ENCODE measurements at places on chromosomes 1 and 21.

DNA sequence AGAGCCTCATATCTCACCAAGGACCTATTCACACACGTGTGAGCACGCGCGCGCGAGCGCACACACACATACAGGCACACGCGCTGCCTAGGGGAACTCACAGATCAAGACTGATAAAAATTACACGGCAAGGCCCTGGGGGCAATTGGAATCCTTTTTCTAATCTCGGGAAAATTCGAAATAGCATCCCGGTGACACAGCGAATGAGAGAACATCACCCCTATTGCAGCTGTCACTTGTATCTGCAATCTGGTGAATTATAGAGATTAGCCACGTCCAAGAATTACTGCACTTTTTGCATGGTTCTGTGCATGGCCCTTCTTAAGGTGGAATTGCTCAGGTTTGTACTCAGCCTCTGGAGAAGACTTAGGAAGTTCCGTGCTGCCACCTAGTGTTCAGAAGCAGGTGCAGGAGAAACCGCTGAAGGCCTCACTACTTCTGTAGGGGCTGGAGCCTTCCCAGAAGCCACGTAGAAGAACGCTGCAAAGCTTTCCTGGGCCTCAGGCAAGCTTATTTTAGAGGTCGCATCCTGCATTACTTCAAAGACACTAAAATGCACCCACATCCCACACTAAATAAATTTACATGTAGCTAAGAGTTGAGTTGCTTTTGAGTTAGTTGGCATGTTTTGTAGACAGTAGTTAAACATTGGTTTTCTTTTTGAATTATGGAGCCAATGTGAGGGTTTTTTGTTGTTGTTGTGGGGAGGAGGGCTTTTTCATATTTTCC, 229.2 kb upstream of the CAMK1G start:
- peak; percentile 36 for DNase-seq

- DNase-seq = peak; percentile 79
Measured at GRCh38 chr1:3313576-3313950, 140.9 kb upstream of the ARHGEF16 start.

GRCh38 chr1:171741872-171742576, at the start of gene VAMP4:
Gene VAMP4, minus strand, starts transcription at chr1:171742065. Its CDS starts 3,651 bp downstream, at chr1:171738414.
- peak; percentile 81 for DNase-seq

DNA sequence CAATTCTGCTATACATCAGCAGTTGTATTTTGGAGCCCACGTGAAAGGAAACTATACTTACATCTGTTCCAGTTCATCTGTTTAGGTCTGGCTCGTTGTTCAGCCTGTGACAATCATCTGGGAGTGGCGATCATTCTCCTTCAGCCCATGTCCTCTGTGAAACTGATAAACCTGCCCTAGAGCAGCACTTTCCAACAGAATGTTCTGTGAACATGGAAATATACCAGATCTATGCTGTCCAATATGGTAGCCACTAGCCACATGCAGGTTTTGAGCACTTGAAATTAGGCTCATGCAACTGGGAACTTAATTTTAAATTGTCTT, 24.5 kb upstream of the COQ8A start:
- no peak for DNase-seq

DNA sequence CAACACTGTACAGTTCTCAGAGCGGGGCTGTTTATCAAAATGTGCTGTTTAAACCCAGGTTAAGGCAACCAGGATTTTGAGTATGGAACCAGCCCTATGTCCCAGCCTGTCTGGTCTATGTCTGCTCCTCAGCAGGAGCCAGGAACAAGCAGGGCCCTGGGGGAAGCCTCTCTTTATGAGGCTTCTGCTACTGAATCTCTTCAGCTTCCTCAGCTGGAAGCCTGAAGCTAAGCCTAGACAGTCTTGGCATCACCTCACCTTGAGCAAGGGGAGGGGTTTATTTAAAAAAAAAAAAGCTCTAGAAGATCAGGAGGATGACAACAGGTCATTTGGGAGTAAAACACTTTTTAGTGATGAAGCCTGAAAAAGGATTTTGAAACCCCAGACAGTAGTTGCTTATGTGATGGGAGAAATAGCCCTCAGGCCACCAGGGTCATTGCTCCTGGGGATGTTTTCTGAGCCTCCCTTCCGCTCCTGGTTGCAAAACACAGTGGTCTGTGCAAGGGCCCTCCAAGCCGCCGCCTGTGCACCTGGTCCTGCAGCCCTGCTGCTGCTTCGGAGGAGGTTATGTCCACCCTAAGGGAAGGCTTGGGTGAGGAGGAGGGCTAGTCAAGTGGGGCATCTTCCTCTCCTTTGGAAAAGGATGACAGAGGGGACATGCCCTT, 21.8 kb upstream of the GRHL3 start:
- no peak for DNase-seq

DNA sequence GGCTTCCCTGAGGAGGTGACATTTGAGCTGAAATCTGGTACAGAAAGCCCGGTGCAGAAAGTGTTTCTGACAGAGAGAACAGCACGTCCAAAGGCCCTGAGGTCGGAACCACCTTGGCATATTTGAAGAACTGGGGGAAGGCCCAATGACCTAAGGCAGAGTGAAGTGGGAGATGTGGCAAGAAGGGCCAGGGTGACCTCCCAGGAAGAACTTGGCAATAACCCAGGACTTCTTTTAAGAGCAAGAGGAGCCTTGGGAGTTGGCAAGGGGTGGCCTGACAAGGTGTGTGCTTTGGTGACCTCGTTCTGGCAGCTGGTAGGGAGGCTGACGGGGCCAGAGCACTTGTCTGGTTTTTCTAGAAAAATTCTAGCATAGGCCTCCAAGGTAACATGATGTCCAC, 23.4 kb downstream of the TTC39A start:
- DNase-seq = no peak

DNA sequence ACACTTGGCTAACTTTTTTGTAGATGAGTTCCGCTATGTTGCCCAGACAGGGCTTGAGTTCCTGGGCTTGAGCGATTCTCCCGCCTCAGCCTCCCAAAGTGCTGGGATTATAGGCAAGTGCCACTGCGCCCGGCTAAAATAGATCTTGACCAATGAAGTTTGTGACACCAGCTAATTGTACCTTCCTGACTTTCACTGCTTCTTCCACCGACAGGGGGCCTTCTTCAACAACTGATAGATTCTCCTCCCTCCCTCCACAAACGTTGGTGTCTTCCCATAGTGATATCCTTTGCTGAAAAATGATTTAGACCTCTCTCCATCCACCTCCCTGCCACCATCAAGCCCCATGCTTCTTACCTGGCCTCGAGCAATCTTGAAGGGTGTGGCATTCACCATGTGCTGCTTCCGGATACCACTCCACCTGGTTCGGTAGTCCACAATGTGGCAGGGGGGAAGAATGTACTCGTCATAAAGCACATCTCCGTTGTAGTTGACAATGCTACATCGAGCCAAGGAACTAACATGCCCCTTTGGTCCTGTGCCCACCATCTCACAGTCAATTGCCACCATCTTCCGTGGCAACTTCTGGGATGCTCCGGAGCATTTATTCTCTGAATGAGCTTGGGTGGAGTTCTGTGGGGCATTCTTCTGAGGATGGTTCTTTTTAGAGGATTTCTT, 1.6 kb upstream of the METTL25B start:
- no peak for DNase-seq

- DNase-seq = no peak
Measured at GRCh38 chr1:42973286-42973685, 14.6 kb upstream of the SLC2A1 start.

- DNase-seq = no peak
Measured at GRCh38 chr1:221994274-221994698, 252.4 kb upstream of the DUSP10 start.

DNA sequence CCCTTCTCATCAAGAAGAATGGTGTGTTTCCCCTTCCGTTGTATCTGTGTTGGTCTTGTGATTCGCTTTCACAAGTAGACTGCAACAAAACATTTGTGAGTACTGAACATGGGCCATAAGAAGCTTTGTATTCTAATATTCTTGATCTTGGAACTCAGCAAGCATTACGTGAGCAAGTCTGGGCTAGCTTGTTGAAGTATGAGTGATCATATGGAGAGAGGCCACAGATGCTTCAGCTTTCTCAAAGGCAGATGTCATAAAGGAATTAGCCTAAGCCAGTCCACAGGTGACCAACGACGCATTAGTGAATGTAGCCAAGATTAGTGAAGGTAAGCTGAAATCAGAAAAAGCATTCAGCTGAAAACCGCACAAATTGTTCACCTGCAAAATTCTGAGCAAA, 609.6 kb upstream of the NEGR1 start:
- DNase-seq = no peak

DNA sequence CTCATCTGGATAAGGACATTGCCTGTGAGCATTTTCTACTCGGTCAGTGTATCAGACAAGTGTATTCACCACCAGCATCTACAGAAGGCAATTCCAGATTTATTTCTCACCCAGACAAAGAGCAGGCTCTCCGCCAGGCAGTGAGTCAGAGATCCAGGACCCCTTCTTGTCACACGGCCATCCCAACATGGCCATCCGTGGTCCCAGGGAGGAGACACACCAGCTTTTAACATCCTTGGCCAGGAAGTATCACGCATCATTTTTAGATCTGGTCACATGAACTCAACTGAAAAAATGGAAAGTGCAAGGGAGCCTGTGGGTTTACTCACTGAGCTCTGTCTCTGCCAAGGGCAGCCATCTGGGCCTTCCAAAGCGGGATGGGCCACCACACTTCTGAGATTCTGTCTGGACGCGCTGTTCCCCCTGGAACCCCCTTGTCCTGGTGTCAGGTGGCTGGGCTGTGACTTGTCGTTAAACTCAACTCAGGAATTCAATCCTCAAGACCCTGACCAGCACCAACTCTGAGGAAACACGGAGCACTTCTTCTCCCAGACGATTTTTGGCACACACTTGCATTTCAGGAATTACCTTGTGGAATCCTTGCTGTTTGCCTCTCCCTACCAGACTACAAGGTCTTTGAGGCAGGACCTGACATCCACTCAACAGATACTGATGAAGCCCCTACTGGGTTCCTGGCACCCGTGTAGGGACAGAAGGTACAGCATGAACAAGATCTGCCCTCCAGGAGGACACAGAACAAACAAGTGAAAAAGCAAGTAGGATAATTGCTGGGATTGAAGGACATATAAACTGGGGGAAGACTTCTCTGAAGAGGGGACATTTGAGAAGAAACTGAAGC, 21.6 kb upstream of the CCSAP start:
- peak; percentile 96 for DNase-seq

DNA sequence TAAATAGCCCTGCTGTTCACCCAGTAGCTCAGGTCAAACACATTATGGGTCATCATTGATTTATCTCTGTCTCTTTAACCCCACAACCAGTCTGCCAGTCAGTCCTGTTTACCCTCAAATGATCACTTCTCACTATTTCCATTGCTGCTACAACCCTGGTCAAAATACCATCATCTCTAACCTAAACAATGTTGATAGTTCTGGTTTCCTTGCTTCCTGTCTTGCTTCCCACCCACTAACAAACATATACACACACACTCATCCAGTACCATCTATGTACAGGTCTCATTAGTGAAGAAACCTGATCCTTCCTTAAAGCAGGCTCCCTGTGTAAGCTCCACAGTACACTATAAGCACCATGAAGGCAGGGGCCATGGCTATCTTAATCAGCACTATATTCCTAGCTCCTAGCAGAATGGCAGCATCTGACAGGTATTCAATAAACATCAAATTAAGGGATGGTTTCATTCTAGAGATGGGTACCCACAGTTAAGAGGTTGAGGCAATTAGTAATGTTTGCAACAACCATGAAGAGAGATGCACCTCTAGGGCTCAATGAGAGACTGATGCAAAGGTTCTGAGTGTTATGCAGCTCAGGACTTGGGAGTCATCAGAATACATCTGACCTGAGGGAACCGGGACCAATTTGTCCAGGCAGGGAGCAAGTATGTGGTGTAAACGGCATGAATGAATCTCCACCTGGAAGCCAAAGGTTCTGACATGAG, 10.0 kb upstream of the TGFBR3 start:
- no peak for DNase-seq

GRCh38 chr1:113390871-113391648, 745 bp downstream of the MAGI3 start:
- DNase-seq = no peak

DNA sequence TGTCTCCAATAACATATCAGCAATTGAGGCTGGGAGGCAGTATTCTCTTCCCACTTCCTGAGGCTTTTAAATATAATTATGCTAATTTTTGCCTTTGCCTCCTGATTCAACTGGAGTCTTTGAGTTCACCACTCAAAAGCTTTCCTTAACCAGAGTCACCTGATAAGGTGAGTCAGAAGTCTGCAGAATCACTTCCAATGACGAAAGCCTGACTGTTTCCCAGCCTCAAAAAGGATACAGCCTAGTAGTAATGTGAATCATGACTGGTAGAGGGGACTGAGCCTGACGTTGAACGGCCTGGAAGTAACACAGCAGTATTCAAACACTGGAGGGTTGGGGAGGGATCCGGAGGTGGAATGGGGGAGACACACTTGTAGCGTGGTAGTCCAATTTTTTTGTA, 10.4 kb upstream of the MRPL9 start:
- DNase-seq = no peak
